ENCODE measurements at places on chromosomes 13 and 19. TPM values are rescaled to one million over a fixed set of nuclear protein-coding genes. Genes with fewer than 3 reads are reported as not detected.

DNA sequence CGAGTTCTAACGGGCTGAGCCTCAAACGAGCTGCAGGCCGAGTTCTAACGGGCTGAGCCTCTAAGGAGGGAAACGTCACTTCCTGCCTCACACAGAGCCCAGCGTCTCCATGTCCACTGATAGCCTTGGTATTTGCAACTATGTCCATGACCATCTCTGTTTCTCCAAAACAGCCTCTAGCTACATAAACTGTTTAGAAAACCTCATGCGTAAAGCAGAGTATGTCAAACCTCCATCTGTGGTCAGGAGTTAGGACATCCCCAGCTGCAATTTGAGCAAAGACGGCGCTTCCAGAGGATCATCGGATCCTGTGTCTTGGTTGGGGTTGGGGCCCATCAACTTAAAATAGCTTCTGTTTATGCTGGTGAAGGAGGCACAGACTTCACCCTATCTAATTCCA, 20.8 kb downstream of the RASA3 start:
- DNase-seq: no peak

DNA sequence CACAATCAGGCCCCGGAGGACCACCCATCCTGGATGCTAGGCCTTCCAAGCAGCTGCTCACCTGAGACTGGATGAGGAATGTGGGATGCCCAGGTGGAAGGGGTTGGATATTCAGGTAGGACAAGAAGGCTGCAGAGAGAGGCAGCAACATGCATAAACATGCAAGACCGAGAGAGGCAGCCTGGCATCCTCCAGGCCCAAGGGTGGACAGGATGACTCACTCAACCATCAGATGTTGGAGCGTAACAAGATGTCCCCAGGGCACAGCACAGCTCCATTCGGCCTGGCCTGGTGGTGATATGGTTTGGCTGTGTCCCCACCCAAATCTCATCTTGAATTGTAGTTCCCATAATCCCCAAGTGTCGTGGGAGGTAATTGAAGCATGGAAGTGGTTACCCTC, 10.0 kb upstream of the CABP5 start:
- no peak for DNase-seq

GRCh38 chr19:57435062-57435978, at the start of gene ZNF749:
Gene ZNF749, plus strand, starts transcription at chr19:57435325. Its CDS starts 254 bp downstream, at chr19:57435579.
- peak; percentile 98 for DNase-seq

- peak; percentile 72 for DNase-seq
Observed at GRCh38 chr19:17079710-17080439, 4.3 kb downstream of the MYO9B start.

Gene N4BP2L2
- 146 TPM for polyA plus RNA-seq

Gene OR10H1
- 0.06 TPM for polyA plus RNA-seq
